AG04450 (cell line): ENCODE measurements at places on chromosomes 7 and 10.

- DNase-seq, result no peak
These were observed 14.7 kb upstream of the PNLIPRP2 start for GRCh38 chr10:116606061-116606483.

GRCh38 chr10:107657851-107658250, 493.3 kb upstream of the SORCS1 start:
- DNase-seq, result no peak

DNA sequence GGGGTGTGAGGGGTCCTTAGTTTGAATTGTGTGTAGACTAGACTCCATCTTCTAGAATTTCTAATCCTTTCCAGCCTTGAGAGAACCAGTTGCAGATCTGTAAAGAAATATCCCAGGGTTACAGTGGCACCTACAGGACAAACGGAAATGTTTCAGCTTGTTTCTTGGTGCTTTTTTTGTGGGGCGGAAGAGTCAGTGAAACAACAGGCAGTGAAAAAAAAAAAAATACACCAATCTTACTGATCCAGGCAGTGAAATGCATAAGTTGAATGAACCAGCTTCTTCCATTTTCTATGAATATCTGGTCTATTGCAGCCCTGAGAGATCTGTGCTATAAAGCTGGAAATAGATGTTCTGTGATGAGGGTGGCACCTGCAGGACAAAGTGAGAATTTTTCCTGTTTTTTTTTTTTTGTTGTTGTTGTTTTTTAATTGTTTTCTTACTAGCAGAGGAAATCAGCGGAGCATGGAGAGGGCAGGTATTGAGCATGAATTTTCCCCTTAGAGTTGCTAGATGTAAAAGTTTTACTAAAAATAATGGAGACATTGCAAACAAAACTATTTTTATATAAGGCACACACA, 81.9 kb upstream of the DYNC1I1 start:
- peak; percentile 10 for DNase-seq

- DNase-seq, result no peak
These were observed 244.5 kb upstream of the PTER start for GRCh38 chr10:16192337-16192736.

DNA sequence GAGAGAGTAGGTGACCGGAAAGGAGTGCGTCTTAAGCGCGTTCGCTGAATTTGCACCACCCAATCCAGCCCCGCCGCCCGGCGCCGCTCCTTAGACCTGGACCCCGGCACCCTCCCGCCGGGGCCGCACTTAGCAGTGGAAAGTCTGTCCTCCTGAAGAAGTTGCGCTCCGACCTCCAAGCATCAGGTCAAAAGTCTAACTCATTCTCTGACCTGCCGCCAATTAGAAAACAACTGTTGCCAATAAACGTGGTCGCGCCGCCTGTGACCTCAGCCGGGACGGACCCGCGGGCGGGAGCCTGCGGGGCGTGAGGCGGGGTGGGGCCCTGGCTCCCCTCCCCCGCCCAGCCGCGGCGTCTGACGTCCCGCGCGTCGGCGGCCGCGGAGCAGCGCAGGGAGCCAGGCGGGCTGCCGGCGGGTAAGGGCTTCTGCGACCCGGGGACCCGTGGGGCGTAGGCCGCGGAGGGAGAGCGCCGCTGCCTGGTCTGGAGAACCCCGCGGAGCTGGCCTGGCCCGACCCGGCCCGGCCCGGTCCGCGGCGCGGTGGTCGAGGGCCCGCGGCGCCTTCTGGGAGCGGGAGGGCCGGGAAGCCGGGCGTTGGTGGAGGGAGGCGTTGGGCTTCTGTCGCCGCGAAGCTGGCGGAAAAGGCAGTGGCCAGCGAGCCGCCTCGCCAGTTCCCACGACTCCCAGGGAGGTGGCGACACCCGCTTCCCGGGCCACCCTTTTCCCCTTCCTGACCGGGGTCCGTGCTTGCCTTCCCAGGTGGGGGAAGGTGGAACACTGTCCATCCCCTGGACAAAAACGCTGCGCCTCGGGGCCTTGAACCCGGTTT, at the start of gene BCAP29:
TSS of gene BCAP29 (plus strand) at position 362 of the 831 bp plus-strand sequence. CDS start 527 bp downstream, outside the sequence.
- DNase-seq, result no peak
